ENCODE measurements at places on chromosomes 5 and 9.

DNA sequence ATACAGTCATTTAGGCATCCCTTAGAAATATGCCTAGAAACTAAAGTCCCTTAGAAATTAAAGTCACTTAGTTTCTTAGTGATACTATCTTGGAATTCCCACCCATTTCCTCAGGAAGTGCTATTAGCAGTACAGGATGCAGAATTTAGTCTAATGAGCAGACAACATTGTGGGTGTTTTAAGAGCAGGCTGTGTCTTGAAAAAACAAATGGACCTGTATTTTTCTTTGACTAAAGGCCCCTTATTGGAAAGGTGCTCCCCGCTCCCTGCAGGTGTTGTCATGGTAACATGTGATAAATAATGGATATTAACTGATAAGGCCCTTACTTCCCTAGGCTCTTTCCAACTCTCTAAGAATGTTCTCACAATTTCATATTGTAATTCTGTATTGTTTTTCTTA is 38.8 kb upstream of the STARD4 start:
- no peak for DNase-seq

GRCh38 chr5:91925249-91925648 is 542.1 kb upstream of the ARRDC3 start:
- DNase-seq, result no peak

DNA sequence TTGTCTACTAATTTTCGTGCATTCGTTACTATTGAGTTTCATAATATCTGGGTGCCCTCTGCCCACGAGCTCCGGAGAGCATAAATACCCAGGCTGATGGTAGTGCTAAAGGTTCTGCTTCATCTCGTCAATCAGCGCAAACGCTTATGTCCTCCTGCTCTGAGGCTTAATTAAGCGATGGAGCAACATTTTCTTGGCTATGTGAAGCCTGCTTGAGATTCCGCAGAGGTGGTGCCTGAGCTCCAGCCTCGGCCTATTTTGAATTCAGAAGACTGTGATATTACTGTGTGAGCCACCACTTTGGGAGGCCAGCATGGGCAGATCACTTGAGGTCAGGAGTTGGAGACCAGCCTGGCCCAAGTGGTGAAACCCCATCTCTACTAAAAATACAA is 44.8 kb downstream of the ANXA2R start:
- DNase-seq, result no peak

DNA sequence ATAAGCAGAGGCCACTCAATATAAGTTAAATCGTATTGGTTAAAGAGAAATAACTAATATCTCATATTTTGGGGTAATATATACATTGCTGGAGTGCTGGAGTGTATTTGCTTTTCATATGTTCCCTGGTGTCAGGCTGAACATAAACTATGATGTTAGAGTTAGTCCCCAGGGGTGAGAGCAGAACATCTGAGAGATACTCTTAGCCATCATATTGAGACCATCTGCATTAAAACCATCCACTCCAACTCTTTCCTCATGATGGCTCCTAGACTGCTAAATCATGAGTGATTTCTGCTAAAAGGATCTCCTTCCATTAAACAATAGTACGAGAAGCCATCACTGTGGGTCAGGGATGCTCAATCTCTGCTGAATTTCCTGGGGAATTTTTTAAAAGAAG is 436.2 kb downstream of the DTWD2 start:
- no peak for DNase-seq

DNA sequence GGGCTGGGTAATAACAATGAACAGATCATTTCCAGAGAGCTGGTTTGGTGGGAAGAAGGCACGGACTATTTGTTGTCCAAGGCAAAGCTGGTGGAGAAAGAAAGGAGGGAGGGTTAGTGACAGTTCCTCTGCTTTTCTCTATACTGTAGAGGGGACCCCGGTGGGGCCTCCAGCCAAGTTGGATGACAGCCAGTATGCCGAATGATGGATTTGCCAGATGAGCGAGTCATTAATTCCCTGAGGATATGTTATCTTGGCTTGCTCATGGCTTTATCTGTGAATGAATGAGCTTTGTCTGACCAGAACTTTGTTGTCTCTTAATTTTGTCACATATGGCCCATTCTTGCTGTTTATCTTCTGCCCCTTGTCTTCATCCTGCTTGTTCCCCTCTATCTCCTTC is 158.6 kb upstream of the GLRA1 start:
- DNase-seq, result no peak

GRCh38 chr9:118367383-118367782 is 663.2 kb downstream of the TLR4 start:
- DNase-seq, result no peak

GRCh38 chr5:91499943-91500531 is 116.9 kb upstream of the ARRDC3 start:
- no peak for DNase-seq

DNA sequence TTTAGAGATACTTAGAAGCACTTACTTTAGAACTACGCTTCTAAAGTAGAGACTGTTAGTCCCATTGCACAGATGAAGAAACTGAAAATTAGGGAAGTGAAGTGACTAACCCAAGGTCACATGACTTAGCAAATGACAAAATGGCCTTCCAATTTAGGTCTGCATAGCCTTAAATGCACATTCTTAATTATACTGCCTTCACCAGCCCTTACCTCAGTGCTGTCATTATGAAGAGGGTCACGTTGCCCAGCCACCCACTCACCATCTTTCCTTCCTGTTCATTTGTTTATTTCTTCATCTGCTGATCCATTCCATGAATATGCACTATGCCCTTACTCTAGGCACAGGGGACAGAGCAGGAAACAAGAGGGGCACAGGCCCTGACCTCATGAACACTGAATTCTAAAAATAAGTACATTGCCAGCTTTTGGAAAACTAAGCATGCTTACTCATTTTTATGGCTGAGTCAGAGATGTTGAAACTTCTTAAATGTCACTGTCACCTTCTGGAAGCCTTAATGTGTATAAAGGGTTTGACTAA is 8.6 kb downstream of the HAVCR2 start:
- DNase-seq, result no peak

DNA sequence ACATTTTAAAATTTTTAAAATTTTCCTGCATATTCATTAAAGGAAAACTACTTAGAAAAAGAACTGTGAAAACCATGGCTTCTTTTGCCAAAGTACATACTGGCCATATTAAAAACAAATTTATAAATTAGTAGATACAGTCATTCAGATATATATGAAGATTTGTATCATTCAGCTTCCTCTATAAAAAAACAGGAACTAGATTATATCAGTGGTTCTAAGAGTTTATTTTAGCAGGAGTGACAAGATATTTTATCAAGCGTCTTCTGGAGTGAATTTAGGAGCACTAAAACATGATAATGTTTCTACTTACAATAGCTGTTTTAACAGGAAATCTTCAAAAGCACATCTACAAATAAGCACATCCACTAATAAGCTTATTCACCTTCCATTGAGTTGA is 171.4 kb downstream of the RAPGEF6 start:
- no peak for DNase-seq

DNA sequence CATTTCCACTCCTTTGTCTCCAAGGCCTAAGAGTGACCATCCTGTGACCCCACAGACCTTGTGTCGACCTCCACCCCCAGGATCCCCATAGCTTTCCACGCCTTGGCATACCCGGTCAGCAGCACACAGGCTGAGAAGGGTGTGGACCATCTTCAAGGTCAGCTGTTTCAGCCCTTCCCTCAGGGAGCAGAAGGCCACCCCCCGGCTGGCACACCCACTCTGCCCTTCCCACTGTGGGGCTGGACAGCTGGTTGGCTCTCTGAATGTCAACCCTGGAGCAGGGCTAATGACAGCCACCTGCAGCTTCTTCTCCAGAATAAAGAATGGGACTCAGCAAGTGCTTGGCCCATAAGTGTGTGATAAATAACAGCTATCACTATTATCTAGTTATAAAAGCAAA is 93.1 kb downstream of the OLFM1 start:
- no peak for DNase-seq

- no peak for DNase-seq
Observed at GRCh38 chr5:60829490-60830266, 14.4 kb downstream of the ELOVL7 start.

- DNase-seq, result no peak
Observed at GRCh38 chr5:118578093-118578492, 410.3 kb downstream of the DTWD2 start.

DNA sequence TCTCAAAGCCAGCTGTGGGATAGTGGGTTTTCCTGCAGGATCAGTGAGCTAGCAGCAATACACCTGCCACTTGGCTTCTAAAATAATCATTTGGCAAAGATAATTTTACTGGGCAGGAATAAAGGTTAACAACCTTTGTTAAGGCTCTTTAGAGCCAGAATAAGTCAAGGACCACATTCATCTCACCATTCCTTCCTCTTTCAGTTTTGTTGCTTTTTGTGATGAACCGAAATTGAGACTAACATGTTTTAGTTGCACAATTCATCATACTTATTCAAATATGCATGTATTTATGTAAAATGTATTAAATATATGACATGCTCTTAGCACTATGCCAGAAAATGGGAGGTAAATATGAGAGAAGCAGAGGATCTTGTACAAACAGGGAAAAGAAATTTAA is 824.4 kb upstream of the TYRP1 start:
- DNase-seq, result no peak

- no peak for DNase-seq
Observed at GRCh38 chr9:32742296-32742695, 41.0 kb upstream of the TMEM215 start.

- DNase-seq, result no peak
Observed at GRCh38 chr9:133979273-133979920, 12.7 kb downstream of the VAV2 start.

- no peak for DNase-seq
Observed at GRCh38 chr5:142839711-142840346, 69.7 kb downstream of the ARHGAP26 start.

DNA sequence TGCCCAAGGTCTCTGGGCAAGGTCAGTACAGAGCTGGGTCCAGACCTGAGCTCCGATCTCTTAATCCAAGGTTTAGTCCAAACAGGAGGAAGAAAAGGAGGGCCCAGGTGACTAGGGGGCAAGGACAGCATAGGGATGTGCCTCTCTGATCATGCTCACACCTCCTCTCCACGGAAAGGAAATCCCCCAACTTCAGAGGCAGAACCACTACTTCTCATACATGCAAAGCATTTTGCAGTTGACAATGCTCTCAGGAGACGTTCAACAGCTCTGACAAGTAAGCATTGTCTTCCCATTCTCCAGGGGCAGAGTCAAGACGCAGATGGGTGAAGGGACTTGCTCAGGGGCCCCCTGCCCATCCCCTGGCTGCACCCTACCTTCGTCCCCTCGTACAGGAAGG is 8.7 kb upstream of the CORO2A start:
- DNase-seq, result no peak

DNA sequence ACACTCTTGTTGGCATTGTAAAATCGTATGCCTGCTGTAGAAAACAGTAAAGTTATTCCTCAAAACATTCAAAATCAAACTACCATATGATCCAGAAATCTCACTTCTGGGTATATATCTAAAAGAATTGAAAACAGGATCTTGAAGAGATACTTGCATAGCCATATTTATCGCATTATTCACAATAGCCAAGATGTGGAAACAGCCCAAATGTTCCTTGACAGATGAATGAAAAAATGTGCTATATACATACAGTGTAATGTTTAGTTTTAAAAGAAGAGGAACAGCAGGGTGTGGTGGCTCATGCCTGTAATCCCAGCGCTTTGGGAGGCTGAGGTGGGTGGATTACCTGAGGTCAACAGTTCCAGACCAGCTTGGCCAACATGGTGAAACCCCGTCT is 234.1 kb upstream of the DAB2 start:
- no peak for DNase-seq

DNA sequence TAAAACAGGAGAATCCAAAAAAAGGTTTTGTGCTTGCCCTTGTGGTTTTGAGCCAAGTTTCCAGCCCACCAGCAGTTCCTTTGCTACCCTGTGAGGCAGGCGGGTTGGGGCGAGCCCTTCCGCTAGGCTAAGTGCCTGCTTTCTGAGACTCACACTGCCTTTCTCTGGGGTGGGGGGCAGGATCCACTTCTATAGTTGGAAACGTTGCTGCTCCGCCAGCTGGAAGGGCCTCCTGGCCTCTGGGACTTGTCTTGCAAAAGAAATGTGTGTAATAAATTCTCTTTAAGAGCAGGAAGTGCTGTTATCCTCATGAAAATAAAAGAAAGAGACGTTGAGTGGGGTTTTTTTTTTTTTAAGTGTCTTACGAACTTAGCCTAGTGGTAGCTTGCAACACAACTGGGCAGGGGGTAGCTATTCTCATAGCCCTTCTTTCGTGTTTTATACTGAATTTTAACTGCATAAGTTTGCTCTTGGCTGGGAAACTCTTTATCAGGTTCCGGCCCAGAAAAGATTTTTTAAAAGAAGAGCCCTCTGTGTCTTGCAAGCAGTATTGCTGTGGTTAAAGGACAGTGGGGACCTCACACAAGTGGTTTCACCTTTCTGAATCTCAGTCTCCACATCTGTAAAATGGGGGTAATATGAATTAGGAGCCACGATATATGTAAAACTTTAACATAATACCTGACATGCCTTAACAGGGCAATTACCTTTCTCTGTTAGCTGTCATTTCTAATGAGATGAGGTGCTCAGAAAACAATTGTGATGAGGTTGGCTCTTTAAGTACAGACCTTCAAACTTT is 19.8 kb downstream of the JADE2 start:
- no peak for DNase-seq

DNA sequence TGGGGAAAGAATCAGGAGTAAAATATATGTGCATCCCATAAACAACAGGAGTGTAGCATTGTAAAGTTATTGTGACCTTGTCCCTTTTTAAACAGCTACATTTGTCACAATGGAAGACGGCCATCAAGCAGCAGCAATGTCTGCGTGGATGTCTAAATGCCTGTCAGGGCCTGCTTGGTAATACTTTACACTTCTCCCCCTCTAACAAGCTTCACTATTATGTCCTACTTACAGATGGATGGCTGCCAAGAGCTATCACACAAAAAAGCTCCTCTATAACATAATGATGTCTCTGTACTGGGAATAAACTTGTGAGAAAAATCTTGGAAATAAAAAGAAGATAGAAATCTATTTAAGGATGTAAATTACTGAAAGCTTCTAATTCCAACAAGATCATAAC is 213.0 kb downstream of the FBXL17 start:
- DNase-seq, result no peak

DNA sequence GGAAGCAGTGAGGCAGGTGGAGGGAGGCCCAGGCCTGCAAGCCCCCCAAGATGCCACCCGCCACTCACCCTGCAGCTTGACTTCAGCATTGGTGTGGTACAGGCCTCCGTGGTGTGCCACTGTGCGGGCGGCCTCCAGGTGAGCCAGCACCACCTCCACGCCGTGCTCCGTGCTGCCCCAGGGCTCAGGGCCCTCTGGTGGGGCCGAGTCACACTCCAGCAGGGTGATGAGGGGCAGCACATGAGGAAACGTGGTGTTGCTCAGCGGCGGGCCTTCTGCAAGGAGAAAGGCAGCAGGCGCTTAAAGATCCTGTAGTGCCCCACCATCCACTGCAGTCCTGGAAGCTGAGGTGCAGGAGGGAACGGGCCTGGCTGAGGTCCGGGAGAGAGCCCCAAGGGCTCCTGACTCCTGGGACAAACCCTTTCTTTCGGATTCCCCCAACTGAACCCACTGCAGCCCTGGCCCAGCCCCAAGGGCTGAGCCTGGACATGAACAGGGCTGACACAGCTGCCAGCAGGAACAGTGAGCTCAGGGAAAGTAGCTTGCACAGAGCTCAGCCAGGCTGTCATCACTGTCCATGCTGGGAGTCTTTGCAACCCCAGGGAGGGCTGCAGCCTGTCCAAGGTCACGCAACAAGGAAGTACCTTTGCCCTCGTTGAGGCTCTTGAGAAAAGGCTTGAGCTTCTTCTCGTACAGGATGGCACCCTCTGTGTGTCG is 4.7 kb upstream of the TOR2A start:
- DNase-seq, result no peak

Data from stimulated activated CD8-positive, alpha-beta memory T cell treated with anti-CD3 and anti-CD28 coated beads, Interleukin-15, amount 100 ng/mL, for 48 hours (primary cell).